ENCODE measurements at places on chromosomes 4 and X.

GRCh38 chrX:93673056-93673868 is at the start of gene NAP1L3:
Gene NAP1L3, minus strand, starts transcription at chrX:93673578. Its CDS starts 274 bp downstream, at chrX:93673304.
- peak; percentile 97 for DNase-seq

DNA sequence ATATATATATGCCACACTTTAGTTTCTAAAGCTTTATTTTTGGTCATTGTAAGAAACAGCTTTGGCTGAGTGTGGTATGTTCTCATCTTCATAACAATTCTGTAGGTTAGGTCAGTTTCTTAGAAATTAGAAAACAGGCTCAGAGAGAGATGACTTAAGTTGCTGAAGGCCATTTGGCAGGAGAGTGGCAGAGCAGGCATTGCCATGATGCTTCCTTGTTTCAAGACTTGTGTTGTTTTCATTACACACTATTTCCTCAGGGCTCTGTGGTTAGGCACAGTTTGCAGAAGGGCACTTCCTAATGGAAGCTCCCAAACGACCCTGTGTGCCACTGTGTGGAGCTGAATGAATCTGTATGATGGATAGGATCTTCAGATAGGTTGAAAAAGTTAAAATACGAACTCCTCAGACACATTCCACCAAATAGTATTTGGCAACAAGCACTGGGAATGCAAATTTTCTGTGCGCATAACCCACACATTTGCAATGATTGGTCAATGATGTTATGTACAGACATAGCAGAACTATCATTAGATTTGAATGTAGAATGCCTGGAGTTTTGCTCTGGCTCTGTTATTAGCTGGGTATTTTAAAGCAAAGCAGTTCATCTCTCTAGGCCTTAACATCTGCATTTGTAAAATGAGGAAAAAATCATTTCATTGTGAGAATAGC is 274.3 kb upstream of the HS3ST1 start:
- DNase-seq = peak; percentile 40

DNA sequence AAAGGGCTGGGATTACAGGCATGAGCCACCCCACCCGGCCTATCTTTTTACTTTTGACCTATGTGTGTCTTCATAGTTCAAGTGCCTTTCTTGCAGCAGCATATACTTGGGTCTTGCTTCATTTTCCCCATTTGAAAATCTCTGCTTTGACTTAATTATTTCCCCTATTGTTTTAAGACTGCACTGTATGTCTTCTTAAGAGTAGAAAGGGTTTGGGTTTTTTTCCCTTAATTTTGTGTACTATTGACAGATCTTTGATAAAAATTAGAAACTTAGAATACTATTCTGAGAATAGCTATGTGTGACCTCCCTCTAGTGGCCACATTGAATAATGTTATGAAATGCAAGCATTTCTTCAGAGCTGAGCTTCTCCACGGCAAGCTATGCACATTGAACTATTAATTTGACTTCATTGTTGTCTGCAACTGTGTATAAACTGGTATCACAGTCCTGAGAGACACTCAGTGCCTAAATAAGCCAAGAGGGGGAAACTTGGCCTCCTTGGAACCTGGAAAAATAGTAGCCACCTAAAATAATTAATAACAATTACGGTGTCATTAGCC is 8.7 kb upstream of the SLC25A4 start:
- peak; percentile 84 for DNase-seq

GRCh38 chr4:145316897-145317574 is 136.6 kb upstream of the OTUD4 start:
- DNase-seq = no peak

DNA sequence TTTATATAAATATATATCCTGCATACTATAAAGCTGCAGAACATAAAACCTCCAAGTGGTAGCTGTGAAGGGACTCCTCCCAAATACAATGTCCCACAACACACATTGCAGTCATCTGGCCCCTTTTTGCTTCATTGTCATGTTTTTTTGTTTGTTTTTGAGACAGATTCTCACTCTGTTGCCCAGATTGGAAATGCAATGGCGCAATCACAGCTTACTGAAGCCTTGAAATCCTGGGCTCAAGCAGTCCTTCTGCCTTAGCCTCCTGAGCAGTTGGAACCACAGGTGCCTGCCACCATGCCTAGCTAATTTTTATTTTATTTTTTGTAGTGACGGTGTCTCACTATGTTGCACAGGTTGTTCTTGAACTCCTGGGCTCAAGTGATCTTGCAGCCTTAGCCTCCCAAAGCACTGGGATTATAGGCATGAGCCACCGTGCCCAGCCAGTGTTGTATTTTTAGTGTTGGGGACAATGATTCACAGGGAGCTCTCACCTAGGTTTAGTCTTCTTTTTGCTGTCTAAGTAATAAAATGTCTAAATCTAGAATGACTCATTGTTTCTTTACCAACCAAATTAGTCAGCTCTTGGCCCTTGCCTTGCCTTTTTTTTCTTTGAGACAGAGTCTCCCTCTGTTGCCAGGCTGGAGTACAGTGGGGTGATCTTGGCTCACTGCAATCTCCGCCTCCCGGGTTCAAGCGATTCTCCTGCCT is 24.0 kb upstream of the XIAP start:
- DNase-seq = no peak

GRCh38 chrX:124555036-124555595 is 208.8 kb downstream of the SH2D1A start:
- DNase-seq = no peak

- no peak for DNase-seq
These were observed 240.7 kb downstream of the DCLK2 start for GRCh38 chr4:150318971-150319370.

DNA sequence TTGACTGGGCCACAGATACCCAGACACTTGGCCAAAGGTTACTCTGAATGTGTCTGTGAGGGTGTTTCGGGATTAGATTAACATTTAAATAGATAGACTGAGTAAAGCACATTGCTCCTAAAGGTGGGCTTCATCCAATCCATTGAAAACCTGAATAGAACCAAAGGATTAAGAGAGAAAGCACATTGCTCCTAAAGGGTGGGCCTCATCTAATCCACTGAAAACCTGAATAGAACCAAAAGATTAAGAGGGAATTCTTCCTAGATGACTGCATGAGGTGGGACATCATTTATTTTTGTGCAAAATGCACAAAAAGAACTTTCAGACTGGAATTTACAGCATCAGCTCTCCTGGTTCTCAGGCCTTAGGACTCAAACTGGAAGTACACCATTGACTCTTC is 351.2 kb upstream of the PCDH10 start:
- DNase-seq = no peak

DNA sequence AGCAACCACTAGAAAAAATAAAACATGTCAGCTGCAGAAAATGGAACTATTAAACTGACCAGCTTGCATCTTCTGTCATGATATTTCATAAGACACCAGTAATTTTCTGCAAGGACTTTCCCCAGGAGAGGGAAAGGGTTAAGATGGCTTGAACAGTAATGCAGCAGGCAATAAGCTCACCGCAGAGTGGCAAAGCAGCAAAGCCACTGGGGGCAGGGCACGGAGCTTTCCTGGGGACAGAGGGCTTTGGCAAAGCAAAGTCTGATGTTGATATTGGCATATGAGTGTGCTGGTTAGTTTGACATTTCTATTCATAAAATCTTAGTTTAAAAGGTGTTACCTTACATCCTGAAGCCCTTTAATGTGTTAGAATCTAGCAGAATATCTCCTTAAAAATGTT is 55.1 kb upstream of the NAP1L5 start:
- no peak for DNase-seq

DNA sequence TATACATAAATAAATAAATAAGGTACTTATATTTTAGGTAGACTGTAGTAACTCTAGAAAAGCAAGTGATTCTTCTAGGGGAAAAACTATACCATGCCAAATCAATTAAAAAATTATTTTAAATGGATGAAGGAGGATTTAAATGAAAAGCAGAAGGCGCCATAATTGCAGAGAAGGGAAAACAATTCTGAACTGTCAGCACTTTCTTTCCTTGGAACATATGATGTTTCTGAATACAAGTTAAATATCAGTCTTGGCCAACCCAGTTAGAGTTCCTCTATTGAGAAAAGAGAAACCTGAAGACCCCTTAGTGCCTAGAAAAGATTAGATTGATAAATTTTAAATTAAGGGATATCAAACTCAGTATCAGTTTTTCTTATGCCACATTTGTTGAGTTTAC is 75.8 kb downstream of the ADAM29 start:
- no peak for DNase-seq

GRCh38 chr4:6204871-6205566 is 4.7 kb upstream of the JAKMIP1 start:
- DNase-seq = no peak

- peak; percentile 79 for DNase-seq
These were observed 16.2 kb downstream of the ZFYVE28 start for GRCh38 chr4:2402048-2402842.

GRCh38 chrX:96540111-96540631 is 144.5 kb upstream of the DIAPH2 start:
- DNase-seq = no peak

DNA sequence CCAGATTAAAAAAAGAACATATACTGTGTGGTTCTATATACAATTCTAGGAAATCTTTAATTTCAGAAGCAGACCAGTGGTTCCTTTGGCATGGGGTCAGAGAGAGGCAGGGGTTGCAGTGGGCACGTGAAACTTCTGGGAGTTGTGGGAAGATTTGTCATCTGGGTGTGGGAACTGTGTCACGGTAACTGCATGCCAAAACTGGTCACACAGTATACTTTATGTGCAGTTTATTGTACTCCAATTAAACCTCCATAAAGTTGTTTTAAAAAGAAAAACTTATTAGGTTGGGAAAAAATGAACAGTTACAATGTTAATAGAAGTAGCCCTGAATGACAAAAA is 26.7 kb upstream of the STS start:
- no peak for DNase-seq
